ENCODE measurements at places on chromosomes 1 and 21.

DNA sequence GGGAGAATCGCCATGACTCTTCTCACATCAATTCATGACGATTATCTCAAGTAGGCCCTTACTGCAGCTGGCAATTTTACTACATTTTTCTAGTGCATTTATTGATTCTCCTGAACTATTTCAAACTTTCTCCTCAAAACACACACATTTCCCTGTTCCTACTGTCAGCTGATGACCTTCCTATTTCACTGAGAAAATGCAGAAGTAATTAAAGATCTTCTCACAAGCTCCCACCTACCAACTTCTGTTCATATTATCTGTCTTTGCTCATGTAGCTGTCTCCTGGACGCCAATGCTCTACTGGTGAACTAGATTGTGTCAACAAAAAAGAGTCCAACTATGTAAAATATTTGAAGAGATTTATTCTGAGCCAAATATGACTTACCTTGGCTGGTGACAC lies 36.4 kb upstream of the FASLG start:
- DNase-seq, result no peak

- DNase-seq, result no peak
Observed at GRCh38 chr1:221837896-221838295, 96.0 kb upstream of the DUSP10 start.

GRCh38 chr1:227437495-227438008 lies 119.3 kb upstream of the CDC42BPA start:
- no peak for DNase-seq

GRCh38 chr1:182795563-182796228 lies 6.1 kb downstream of the NPL start:
- no peak for DNase-seq

GRCh38 chr1:42941640-42942330 lies 16.9 kb downstream of the SLC2A1 start:
- DNase-seq, result no peak

DNA sequence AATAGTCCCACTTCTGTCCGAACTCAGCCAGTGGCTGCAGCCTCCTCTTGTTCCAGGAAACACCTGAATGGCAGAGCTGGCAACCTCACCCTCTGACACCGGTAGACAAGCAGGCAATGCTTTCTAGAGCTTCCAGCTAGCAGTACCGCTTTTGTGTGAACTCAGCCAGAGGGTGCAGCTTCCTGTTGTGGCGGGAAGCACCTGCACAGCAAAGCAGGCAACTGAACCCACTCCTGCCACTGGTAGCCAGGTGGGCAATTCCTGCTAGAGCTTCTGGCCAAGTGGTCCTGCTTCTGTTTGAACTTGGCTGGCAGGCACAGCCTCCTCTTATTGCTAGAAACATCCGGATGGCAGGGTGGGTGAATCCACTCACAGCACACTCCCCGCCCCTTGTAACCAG lies 40.1 kb upstream of the TMPRSS15 start:
- DNase-seq, result no peak

- no peak for DNase-seq
Observed at GRCh38 chr1:245169376-245169775, 14.6 kb downstream of the KIF26B start.

- DNase-seq, result no peak
Observed at GRCh38 chr1:157969697-157970485, 23.6 kb upstream of the KIRREL1 start.

- DNase-seq, result no peak
Observed at GRCh38 chr1:220579317-220579716, 51.4 kb downstream of the MARK1 start.

DNA sequence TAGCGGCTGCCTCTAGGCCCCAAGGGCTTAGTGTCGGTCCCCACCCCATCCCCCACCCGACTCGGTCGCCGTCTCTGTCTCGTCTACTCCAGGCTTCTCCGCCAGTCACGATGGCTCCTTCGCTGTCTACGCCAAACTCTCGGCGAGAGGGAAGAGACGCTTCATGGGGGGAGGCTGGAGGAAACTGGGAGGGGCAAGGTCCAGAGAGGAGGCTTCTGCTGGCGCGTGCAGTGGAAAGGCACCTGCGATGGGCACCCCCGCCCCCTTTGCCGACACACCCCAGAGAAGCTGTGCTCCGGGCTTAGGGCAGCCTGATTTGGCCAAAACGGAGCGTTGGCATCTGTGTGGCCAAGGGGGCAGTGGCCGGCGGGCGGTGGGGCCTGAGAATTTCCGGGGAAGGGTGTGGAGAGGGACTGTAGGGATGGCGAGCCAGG lies 1.2 kb upstream of the CSMD2 start:
- no peak for DNase-seq

GRCh38 chr1:76225526-76225925 lies 151.0 kb downstream of the ST6GALNAC3 start:
- DNase-seq, result no peak

GRCh38 chr1:160459687-160460086 lies 59.3 kb downstream of the VANGL2 start:
- no peak for DNase-seq

DNA sequence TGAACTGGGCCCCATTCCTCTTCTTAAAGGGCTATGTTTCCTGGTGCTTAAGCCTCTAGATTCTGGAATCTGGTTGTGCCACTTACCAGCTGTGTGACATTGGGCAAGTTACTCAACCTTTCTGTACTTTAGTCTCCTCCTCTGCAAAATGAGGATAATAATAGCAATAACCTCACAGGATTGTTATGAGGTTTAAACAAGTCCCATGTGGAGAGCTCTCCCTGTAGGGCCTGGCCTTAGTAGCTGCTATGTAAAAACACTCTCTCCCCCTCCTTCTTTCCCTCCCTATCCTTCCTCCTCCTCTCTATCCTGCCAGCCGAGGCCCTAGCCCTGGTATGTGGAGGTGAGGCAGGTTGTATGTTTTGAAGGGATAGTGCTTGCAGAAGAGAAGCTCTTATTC lies 8.2 kb upstream of the PEAR1 start:
- DNase-seq, result no peak

DNA sequence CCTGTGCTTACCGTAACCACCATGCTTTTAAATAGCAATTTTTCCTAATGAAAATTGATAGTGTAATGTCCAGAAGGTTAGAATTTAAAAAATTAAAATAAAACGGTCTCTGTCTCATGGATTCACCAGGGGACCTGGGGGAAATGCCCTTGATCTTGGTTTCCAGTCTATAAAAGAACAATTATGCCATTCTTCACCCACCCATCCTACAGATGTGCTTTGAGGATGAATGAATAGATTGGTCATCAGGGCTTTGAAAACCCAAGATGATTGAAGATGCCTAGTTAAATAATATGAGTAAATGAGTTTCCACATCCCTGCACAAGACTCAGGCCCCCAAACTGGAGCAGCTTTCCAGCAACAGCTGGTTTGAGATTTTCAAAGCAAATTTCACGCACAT lies 38.7 kb downstream of the CNN3 start:
- DNase-seq, result no peak

DNA sequence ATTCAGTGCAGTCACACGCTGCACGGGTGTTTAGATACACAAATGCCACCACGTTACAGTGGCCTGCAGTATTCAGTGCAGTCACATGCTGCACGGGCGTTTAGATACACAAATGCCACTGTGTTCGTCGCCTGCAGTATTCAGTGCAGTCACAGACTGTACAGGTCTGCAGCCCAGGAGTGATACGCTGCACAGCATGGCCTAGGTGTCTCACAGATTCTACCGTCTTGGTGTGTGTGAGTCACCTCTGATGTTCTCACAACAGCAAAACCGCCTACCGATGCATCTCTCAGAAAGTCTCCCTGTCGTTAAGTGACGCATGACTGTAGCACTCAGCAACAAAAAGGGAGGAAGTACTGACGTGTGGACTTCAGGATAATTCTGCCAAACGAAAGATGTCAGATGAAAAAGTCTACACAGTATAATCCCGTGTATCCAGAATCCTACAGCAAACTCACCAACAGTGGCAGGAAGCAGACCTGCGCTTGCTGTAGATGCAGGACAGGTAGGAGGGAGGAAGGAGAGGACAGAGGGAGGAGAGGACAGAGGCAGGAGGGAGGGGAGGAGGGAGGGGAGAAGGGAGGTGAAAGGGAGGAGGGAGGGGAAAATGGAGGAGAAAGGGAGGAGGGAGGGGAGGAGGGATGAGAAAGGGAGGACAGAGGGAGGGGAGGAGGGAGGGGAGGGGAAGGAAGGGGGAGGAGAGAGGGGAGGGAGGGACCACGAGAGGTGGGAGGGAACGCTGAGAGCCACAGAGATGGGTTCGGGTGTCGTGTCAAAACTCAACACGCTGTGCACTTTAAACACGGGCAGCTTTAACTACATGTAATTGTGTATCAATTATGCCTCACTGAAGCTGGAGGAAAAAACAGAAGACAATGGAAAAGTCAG lies 36.3 kb upstream of the PCBP3 start:
- DNase-seq, result peak; percentile 50

- no peak for DNase-seq
Observed at GRCh38 chr1:177629526-177629925, 340.3 kb downstream of the SEC16B start.

- DNase-seq, result no peak
Observed at GRCh38 chr1:58942759-58943191, 158.9 kb upstream of the JUN start.

GRCh38 chr1:147273409-147274336 lies 31.2 kb downstream of the CHD1L start:
- no peak for DNase-seq

GRCh38 chr1:226566234-226566633 lies 17.7 kb downstream of the STUM start:
- no peak for DNase-seq

DNA sequence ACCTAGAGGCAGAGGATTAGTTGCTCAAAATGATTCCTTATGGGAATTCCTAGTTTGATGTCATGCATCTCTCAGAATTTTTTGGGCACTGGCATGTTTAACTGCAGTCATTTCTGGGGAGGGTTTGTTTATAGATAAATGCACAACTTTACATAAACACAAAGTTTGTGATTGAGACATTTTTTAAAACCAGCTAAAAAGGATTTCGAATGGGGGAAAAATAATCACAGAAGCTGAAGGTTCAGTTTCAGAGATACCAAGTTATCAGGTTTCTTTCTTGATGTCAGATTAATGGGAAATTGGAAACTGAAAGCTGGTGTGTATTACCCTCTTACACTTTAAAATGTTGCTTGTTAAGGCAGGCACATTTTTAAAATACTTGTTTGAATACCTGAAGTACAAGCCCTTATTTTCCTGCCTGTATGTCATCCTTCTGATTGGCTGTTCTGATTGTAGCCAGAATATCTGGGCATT lies 72.1 kb downstream of the DISP1 start:
- DNase-seq, result no peak

GRCh38 chr1:76871355-76871974 lies 4.2 kb downstream of the ST6GALNAC5 start:
- DNase-seq, result no peak

DNA sequence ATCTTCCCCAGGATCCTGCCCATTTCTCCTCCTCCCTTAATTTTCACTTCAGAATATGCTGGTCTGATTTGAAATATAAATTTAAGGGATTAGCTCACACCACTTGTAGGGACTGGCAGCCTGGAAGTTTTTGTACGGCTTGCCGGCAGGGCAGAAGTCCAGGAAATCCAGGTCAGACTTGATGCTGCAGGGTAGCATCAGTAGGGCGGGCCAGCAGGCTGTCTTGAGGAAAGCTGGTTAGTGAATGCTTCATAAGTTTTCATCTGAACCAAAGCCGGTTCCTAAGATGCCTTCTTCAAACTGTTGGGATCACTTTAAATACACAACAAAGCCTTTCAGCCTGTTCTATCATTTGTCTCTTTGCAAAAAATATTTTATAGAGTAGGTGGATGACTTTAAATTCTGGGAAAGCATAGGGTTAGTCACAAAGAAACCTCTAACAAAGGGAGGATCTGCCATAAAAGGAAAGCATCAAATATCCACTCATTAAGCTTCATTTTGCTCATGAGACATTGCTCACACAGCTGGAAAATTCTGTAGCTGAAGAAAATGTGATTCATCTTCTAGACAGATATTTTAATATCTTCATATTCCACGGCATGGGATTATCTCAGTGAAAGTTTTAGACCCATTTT lies 90.7 kb upstream of the GFI1 start:
- DNase-seq, result no peak

GRCh38 chr1:198798923-198799386 lies 160.1 kb downstream of the PTPRC start:
- no peak for DNase-seq
